ENCODE measurements at places on chromosomes 3 and 15.

DNA sequence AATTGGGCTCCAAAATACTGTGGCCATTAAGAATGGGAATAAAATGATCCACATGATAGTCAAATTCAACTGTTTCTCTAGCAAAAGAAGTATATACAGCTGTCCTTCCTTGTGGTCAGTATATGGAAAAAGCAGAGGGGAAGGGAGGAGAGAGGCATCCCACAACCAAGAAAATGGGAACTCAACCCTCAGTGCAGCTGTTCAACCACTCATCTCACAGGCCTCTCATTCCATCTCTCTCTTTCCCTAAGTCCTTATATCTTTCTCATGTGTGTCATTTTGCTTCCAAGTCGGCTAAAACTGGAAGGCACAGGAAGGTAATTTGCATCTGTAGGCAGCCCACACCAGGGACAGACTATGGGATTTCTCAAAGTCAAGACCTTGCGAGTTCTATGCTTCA lies 27.5 kb downstream of the AVEN start:
- DNase-seq: no peak

DNA sequence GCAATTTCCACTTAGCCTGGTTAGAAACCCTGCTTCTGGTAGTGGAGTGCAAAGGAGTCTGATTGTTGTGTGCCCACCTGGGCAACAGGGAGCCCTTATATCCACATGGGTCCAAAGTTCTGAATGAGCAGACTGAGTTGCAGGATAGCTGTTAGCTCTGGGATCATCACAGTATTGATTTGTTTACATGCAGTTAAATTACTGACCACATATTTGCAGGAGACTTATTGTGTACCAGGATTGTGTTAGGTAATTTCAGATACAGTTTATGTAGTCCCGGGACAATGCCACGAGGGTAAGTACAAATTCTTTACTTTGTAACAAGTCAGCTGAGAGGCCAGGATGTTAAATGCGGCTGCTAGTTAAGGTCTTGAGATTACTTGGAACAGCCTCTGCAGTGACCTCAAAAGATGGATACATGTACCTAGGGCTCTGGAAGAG lies 18.8 kb downstream of the ARHGEF26 start:
- no peak for DNase-seq

- DNase-seq: peak; percentile 23
Measured at GRCh38 chr15:63938486-63939061, 104.8 kb upstream of the HERC1 start.

DNA sequence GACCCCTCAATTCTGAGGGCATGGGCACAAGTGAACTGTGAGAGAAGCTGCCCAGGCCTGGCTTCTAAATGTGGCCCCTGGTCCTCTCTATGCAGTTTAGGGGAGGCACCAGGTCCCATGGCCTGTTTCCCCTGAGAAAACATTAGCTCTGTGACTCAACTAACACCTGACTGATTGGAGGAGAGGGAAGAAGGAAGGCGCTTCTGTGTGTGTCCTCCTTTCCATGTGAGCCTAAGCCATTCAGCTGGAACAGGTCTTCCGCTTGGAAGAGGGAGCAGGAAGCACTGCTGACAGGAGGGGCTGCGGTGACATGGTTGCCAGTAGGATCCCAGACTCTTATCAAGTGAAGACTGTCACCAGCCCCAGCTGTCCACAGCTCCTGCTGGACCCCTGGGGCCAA lies 79.5 kb downstream of the MYLK start:
- no peak for DNase-seq

DNA sequence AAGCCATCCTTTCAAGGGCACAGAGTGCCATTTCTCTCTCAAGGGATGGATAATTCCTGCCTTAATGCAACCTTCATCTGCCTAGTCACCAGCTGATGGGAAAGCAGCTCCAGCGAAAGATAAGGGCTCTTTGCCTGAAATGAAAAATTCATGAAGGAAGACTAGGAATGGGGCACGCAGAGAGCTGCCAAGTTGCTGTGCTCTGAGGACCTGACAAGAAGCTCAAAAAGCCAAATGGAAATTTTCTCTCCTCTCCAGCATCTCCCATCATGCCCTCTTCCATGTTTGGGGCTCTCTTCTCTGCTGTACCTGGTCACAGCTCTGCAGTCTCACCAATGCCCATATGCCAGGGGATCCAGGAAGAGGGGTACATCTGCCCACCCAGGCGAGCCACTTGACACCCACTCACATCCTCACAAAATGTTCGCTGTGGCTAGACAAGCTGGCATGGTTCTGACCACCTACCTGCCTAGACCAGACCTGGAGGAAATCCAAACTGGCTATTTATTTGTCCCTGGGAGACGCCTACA lies 29.3 kb upstream of the ABHD2 start:
- no peak for DNase-seq

DNA sequence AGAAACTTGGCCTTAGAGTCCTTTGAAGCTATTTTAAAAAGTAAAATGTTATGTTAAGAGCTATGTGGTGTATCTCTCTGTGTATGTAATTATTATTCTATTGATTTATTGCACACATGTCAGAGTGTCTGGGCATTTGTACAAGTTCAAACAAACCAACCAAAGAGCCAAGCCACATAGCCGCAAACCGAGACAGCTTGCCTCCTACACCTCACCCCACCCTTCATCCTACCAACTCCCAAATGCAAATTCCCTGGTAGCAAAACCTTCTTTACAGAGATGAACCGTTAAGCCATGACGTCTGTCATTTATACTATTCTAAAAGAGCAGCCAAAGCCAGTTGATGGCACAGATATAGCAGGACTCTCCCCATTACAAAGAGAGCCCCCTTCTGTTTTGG lies 332.3 kb downstream of the ERC2 start:
- no peak for DNase-seq

- DNase-seq: peak; percentile 84
Measured at GRCh38 chr3:148379763-148380382, 317.8 kb upstream of the AGTR1 start.

GRCh38 chr3:36416599-36416998 lies 36.3 kb downstream of the STAC start:
- no peak for DNase-seq

DNA sequence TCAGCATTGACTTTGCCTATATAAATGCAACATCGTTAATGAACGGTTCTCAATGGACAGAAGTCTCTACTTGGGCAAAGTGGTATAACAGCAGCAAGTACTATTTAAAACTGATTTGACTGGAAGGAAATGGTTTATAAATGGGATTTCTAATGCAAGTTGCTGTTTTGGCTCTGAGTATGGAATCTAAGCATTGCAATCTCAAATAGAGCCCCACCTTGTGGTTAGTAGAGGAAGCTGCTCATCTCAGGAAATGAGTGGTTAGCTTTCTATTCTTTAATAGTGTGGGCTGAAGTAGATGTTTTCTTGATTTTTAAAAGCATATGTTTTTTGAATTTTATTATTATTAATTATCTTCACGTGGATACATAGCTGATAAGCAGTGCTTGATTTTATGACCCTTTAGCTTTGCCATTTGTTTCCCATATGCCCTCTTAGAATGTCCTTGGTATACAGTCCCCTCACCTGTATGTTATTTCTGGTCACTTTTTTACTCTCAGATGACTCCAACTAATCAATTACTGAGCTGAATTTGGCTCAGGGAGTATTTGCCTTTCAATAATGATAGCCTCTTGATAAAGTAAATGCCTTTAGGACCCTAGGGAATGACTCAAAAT lies 67.1 kb downstream of the OXSM start:
- DNase-seq: peak; percentile 80

DNA sequence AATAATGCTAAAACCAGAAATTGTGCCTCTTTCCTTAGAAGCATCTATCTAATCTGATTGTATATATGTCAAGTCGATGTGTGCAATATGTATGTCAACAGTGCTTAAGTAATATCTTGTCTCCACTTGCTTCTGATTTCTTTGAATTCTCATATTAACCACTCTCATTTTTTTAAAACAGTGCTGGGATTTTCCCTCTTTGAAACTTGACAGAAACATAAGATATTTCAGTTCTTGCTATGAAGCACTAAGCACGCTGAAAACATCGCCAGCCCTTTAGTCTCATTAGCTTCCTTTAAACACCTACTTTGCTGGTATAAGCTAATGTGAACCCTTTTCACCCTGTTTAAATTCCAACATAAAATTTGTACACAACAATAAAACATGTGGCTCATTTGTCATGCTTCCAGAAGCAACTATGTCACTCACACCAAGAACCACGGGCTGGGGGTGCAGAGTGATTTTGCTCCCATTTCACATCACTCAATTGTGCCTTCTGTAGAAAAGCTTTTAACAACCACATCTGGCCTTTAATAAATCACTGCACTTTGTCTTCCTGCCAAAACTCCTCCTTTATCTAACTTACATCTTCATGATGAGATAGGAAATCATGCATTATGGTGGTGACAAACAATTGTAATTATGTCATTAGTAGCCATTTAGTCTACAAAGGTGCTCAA lies 185.2 kb downstream of the FOXP1 start:
- no peak for DNase-seq

GRCh38 chr3:112817271-112817670 lies 29.4 kb downstream of the CD200R1L start:
- no peak for DNase-seq

GRCh38 chr3:172142051-172142863 lies 102.9 kb downstream of the FNDC3B start:
- peak; percentile 64 for DNase-seq

- no peak for DNase-seq
Measured at GRCh38 chr15:99631255-99631654, 65.5 kb downstream of the MEF2A start.

GRCh38 chr15:84828086-84828908 lies 11.1 kb downstream of the ALPK3 start:
- DNase-seq: no peak

DNA sequence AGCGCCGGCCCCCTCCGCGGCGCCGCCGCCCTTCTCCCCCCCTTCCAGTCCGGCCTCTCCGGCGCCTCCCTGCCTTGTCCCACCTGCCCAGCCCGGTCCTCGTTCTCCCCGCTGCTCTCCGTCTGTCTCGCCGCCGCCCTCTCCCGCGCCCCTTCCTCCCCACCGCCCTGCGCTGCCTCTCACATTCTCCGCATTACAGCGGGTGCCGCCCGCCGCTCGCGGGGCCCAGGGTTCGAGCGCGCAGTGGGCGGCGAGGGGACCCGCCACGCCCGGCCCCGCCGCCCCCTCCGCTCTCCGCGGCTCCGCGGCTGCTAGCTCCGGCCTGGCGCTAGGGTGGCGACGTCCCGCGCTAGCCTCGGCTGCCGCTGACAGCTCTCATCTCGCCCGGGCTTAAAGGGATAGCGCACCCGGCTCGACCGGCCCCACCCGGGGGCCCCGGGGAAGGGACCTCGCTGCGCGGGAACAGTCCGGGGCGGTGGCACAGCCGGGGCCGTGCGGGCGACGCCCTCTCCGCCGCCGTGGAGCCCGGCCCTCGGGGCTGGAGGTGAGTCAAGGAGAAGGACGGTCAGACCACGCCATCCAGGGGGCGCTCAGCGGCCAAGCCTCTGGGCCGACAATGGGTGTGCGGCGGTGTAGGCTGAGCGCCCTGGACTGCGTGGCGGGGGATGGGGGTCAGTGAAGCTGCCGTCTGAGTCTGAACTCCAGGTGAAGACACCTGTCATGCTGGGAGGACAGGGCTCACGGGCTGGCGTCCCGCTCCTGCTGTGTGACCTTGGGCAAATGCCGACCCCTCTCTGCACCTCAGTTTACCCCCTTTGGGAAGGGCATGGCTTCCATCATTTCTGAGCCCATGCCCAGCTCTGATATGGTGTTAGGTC lies 187.4 kb upstream of the LINGO1 start:
- DNase-seq: peak; percentile 48

GRCh38 chr15:44536302-44536961 lies 515 bp upstream of the EIF3J start:
- DNase-seq: peak; percentile 93

DNA sequence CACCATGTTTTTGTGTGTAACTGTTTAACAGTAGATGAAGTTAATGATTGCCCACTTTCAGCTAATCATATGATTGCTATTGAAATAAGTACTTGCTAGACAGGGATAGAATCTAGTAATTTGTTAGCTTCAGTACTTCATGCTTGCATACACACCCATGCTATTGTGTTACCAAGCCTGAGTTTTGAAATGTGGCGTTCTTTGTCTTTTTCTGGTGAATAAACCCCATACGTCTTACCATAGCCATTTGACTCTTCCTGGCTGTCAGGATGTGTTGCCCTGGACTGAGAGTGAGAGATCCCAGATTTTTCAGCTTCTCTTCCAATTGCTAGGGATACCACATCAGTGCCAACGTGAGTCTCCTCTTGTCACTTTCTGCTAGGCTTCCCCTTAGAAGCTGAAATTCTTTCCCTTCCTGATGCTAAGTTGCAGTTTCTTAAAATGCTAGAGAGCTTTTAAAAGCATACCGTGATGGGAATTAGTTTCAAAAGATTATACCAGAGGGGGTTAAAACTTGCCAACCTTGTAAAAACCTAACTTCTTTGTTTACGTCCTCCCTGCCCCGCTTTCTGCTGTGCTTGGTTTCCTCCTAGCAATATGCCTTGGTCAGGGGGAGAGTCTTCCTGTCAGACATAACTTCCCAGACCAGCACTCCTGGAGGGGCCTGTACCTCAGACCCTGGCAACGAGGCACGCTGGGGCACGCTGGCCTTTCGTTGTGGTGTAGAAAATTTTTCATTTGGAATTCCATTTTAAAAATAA lies 62.9 kb upstream of the ULK4 start:
- peak; percentile 48 for DNase-seq

- no peak for DNase-seq
Measured at GRCh38 chr3:189632242-189632641, 1.1 kb downstream of the TP63 start.

DNA sequence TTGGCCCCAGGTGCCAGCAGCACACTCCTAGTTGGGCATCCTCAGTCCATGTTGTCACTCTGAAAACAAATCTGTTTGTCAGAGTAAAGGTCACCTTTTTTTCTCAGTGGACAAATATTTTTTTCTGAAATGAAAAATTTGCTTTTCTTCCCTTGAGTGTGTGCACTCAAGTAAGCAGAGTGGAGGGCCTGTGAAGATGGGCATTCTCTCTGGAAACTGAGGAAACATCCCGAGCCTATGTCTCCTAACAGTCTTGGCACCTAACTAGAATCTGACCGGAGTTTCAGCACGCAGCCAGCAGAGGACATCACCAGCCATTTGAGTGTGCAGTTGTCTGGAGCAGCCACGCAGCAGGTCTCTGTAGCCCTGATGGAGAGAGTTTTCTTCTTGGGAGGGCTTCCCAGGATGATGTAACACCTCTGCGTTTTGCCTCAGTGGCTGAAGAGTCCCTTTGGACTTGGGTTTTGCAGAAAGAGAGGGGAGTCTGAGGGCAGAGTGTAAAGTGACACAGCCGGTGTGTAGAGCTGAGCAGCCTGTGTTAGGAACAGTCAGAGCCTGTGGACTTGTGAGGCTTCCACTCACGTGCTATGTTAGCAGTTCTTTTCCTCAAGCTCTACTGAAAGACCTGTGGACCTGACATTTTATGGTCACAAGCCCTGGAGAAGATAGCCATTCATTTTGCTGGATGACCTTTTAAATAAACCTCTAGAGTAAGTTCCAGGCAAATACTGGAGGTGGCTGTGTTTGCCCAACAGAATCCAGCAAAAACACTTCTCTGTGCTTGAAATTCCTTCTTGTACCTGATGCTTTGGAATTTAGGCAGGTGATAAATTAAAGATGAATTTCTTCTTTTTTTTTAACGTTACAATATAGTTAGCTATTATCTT lies 51.6 kb downstream of the ABHD2 start:
- no peak for DNase-seq

Measured in adipocyte (in vitro differentiated cells).